HS-5 (cell line): ENCODE measurements at places on chromosomes 16 and 17.

DNA sequence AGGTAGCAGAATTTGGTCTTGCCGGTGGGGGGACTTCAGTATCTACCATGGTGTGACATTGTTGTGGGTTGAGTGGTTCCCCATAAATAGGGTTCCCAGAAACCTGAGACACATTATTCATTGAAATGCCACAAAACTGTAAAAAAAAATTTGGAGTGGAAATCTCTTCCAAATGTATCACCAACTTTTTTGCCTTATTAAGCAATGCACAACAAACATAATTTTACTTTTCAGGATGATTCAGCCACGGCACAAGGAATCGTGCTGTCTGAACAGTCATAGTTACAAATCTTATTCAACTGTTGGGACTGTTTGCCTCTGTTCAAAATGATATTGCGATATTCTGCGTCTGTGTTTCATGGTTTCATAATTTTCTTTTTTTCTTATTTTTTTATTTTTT is 181.2 kb downstream of the NTN1 start:
- DNase-seq, result peak; percentile 20

DNA sequence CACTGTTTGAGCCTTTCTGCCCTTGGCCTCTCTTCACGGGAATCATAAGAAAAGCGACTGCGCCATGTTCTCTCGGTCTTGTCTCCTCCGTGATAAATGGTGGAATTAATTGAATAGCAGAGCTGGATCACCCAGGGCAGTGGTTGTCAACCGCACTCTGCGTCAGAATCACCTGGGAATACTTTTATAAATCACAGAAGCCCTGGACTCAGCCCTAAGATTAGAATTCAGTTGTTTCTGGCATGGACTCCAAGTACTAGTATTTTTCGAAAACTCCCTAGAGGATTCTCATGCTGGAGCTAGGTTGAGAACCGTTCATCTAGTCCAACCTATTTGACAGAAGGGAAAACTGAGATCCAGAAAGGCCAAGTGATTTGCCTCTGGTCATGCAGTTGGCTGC is 64.1 kb downstream of the SPACA3 start:
- DNase-seq, result no peak

- no peak for DNase-seq
Measured at GRCh38 chr17:29140051-29140621, 40.1 kb downstream of the MYO18A start.

DNA sequence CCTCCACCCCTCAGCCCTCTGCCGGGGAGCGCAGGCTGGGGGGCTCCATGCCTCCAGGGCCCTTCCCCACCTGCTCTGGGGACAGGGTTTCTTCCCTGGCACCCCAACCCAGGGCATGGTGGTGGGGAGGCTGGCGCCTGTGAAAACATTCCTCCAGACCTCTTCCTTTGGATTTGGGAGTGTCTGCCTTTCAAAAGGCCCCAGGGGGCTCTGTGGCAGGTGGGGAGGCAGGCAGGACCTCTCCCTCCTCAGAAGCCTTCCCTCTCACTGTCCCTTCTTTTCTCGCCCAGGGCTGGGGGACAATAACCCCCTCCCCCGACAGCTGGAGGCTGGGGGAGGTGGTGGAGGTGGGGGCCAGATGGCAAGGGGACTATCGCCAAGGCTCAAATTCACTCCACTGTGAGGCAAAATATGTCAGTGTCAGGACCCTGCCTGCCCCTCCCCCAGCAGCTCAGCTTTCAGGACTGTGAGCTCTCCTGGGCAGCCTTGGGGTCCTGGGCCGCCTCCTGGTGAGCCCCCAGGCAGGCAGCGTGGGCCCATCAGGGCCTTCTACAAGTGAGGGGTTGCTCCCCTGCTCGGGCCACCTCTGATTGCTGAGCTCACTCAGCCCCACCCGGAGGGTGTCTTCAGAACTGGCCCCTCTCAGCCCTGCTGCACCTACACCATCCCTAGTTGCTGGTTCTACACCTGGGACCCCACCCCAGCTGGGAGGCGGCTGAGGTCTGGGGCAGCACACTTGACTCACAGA is 1.8 kb downstream of the CDH15 start:
- DNase-seq, result no peak

GRCh38 chr16:14196539-14196938 is 125.4 kb downstream of the MRTFB start:
- no peak for DNase-seq

DNA sequence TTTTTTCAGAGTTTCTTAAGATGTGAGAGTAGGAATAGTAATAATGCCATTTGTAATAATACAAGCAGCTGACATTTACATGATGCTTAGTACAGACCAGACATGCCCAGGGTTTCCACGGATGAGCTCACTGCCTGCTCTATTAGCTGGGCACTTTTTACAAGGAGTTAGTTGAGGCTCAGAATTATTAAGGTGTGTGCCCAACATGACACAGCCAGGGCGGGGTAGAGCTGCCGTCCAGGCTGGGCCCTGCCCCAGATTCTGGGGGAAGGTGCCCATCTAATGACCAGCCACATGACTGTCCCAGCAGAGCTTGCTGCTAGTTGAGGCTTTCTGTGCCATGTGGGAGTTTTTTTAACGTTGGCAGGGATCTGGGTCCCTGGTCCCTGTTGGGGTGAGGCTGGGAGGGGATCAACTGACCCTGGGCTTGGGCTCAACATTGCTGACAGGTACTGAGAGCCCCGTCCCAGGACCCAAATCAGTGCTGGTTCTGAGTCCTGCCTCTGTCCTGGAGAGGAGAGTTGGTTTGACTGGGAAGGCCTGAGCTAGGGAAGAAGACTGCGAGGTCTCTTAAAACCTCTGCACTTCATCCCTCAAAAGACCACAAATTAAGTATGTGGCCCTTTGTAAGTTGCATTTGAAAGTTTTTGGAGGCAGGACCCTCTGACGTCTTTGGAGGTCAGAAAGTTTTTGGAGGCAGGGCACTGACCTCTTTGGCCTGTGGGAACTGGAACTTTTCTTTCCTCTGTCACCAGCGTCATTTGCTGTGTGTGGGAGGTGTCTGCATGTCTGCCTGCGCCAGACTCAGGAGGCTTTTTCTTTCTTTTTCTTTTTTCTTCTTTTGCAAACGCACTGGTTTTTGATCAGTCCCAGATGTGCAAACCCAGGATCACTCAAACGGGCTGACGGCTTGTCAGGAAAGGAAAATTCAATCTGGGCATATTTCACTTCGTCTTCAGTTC is 2.2 kb downstream of the CRISPLD2 start:
- no peak for DNase-seq

GRCh38 chr16:85329059-85329812 is 217.0 kb upstream of the CIBAR2 start:
- no peak for DNase-seq

DNA sequence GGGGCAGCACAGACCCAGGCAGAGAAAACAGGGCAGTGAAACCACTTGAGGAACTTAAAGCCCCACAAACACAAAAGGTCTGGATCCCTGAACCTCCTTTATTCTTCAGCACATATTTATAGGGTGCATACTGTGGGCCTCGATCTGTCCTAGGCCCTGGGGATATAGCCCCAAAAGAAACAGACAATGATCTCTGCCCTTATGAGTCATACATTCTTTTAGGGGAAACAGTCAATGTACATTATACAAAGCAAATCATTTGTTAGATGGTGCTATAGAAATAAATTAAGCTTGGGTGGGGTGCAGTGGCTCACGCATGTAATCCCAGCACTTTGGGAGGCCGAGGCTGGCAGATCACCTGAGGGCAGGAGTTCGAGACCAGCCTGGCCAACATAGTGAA is 10.0 kb upstream of the HES7 start:
- no peak for DNase-seq

DNA sequence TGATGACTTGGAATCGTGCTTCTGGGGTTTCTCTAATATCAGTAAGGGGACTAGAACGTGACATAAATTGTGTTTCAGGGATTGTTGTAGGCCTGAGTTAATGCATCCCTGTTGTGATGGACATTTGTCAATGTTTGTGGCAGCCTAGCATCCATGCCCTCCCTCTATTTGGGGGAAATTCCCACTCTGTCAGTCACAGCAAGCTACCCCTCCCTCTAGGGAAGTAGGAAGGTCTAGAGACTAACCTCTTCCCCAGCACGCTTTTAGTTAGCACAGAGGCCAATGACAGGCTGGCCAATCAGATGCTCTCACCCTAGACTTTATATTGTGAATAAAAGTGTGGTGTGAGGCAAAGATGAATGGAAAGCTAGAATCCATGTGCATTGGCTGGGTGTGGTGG is 32.4 kb upstream of the NF1 start:
- no peak for DNase-seq

- DNase-seq, result no peak
Measured at GRCh38 chr17:17159571-17159970, 46.6 kb downstream of the PLD6 start.

- DNase-seq, result no peak
Measured at GRCh38 chr16:85267414-85267945, 155.2 kb upstream of the CIBAR2 start.

- no peak for DNase-seq
Measured at GRCh38 chr17:66322764-66323163, 20.4 kb downstream of the PRKCA start.

DNA sequence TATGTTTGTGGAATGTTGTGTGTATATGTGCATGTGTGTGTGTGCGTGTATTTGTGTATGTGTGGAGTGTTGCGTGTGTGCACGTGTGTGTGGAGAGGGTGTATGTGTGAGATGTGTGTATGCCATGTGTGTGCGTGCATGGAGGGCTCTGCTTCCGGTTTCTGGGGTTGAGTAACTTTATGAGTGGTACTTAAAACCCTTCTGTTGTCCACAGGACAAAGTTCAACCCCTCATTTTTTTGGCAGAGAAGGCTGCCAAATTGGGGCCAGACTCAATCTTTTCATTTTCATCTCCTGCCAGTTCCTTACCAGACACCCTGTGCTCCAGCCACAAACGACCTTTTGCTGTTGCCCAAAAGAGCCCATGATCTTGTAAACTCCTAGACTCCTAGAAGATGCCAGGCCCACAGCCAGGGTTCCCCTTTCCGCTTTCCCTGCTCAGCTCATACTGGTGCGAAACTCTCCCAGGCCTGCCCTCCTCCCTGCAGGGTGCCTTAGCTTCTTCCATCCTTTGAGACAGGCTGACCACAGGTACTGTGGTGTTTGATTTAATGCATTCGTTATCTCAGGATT is 100.2 kb downstream of the CMIP start:
- no peak for DNase-seq

GRCh38 chr17:66915204-66915611 is 49.3 kb upstream of the CACNG4 start:
- DNase-seq, result no peak

DNA sequence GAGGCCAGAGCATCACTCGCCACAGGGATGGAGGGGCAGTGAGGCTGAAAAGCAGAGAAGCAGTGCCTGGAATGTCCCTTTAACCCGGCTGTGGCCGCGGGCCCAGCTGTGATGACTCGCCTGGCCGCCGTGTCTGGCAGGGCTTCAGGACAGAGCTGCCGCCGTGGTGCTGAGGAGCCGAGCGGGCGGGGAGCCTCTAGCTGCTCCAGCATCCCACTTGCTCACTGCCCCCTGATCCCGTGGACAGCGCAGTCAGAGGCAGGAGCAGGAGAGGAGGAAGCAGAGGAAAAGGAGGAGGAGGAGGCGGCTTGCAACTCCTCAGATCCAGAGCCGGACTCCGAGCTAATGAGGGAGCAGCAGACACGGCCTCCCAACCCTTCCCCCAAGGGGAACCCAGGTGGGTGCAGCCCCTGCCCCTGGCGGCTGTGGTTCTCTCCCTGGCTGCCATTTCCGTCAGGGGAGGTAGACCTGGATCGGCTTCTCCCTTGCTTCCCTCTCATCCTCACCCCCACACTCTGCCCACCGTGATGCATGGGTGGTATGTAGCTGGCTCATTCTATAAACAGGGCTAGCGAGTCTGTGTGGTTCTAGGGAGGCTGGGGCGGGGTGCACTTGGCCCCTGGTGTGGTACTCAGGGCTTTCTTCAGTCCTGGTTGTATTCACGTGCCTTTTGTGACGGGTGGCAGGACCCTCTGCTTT is 165.7 kb downstream of the CMIP start:
- DNase-seq, result no peak

GRCh38 chr17:56774650-56775049 is 59.1 kb downstream of the C17orf67 start:
- DNase-seq, result no peak

GRCh38 chr16:30692396-30693064 is 6.4 kb upstream of the SRCAP start:
- no peak for DNase-seq

GRCh38 chr17:29948448-29949215 is 7.2 kb downstream of the EFCAB5 start:
- no peak for DNase-seq

- DNase-seq, result no peak
Measured at GRCh38 chr17:51154176-51154575, 817 bp downstream of the NME1 start.

DNA sequence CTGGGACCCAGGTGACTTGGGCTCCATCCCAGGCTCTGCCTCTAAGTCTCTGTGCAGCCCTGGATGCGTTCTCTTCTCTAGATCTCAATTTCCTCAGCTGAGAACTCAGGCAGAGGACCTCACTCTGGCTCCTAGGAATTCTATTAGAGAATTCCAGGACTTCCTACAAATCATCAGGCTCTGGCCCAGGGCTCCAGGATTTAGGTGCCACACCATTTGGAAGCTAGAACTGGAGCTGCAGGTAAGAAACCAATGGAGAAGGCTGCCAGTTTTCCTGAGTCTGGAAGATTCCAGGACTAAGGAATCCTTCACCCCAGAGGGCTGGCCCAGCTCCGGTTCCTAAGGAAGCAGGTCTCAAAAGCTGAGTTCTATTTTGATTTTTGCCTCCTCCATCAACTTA is 189.8 kb upstream of the CDH5 start:
- no peak for DNase-seq

- DNase-seq, result no peak
Measured at GRCh38 chr17:79459003-79459655, 151.7 kb downstream of the RBFOX3 start.

DNA sequence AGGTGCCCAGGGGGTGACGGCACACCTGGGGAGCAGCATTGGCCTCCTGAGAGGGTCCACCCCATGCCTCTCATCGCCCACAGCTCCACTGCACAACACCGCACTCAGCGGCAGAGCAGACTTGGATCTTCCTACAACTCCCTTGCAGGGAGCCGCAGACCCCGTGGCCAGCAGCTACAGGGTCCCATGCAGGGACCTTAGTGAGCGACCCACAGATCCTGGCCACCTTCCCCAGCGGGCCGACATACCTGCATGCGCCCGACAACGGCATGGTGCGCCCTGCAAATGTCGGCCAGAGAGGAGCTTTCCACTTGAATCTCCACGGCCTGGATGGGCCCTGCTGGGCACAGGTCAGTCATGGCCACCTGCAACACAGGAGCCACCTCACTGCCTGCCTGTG is 8.4 kb downstream of the FAAP100 start:
- DNase-seq, result no peak

- DNase-seq, result no peak
Measured at GRCh38 chr16:78505544-78506366, 406.3 kb downstream of the WWOX start.
